Right lobe of liver (tissue), 6 donors: ENCODE measurements at places on chromosomes 12 and 14.

DNA sequence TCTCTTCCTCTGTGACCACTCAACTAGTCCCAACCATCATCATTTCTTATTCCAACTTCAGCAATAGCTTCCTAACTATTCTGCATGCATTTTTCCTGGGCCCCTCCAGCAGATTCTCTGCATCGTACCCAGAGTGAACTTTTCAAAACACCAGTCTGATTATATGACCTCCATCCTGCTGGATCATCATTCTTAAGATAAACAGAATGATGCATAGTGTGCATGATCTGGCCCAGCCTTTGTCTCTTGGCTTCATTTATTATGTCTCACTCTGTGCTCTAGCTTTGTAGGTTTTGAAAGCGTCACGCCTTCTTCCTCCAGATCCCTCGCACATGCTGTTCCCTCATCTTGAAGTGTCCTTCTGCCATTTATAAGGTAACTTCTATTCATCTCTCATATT, 46.3 kb upstream of the SLC38A4 start:
- no peak for DNase-seq
- peaks cover 4% of the 10 kb centered on the region for H3K4me1 ChIP-seq
- no peaks in the 10 kb centered on the region for H3K27me3 ChIP-seq
- no peak overlapping the region for H3K4me3 ChIP-seq
- no peaks in the 10 kb centered on the region for H3K36me3 ChIP-seq
- H3K27ac ChIP-seq: no peak overlapping the region

DNA sequence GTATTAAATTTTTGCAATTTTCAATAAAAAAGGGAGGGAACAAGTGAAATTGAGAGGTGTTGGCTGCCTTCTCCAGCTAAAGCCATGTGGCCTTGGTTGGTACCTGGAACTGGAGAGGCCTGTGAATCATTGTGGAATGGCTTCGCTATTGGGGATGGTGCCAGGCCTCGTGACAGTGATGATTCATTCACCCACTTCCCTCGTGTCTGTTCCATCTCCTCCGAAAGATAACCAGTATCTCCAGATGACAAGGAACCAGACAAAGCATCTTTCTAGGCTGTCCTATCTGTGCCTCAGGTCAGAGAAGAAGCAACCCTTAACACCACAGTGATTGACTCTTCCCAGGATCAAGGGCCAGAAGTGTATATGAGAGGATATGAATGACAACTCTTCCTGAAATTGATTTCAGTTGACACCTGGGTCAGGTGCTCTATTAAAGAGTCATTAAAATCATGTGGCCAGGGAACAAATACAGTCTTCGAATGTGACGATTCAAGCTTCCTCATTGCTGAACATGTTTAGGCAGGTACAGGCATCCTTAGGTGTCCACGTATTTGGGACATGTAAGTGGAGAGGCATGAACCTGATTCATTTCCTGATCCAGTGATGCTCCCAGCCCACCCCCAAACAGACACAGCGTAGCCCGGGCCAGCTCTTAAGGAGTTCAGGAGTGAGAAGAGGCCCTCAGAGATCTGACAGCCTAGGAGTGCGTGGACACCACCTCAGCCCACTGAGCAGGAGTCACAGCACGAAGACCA, at the start of gene RNASE7:
TSS of gene RNASE7 (plus strand) at position 687 of the 758 bp plus-strand sequence. CDS start 631 bp downstream, outside the sequence.
- no peak for DNase-seq
- peak within 1 kb of the TSS; percentile 0 for H3K4me3 ChIP-seq
- peak within 1 kb of the TSS; percentile 61 for H3K27ac ChIP-seq
- no peaks in the 10 kb centered on the region for H3K36me3 ChIP-seq
- H3K27me3 ChIP-seq: no peaks in the 10 kb centered on the region

- no peak overlapping the region for H3K4me3 ChIP-seq
- H3K36me3 ChIP-seq: no peaks in the 10 kb centered on the region
- no peaks in the 10 kb centered on the region for H3K4me1 ChIP-seq
- H3K27me3 ChIP-seq: no peaks in the 10 kb centered on the region
- no peak overlapping the region for H3K27ac ChIP-seq
Observed at GRCh38 chr12:90090929-90091651, 382.5 kb upstream of the ATP2B1 start.

DNA sequence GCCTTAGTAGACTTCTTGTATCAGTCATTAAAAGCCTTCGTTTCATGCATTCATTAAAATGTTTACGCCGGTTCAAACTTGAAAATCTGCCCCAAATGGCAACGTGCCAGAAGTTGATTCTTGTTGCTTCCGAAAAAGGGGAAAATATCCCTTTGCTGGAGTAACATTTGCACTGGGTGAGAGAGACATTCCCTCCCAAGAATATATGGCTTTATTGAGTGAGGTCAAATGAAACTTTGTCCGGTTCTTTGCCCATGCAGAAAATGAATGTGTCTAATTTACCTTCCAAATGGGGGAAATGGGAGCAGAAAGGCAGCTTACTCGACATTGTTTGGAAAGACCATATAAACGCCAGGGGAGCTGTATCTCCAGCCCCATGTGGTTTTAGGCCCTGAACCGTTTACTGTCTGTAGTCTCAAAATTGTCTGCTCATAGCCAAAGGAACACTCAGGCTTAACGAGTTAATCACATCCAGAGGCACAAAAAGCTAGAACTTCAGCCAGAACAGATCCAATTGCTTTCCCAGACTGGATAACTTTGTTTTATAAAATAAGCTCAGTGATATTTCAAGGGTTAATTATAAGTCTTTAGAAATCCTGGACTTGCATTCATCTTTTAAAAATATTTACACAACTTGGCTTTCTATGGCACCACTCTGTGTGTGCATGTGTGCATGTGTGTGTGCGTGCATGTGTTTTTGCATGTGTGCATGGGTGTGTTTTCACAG, 2.9 kb upstream of the EMP1 start:
- H3K4me1 ChIP-seq: no peaks in the 10 kb centered on the region
- no peaks in the 10 kb centered on the region for H3K27me3 ChIP-seq
- H3K4me3 ChIP-seq: no peak overlapping the region
- H3K36me3 ChIP-seq: no peaks in the 10 kb centered on the region
- no peak overlapping the region for H3K27ac ChIP-seq

DNA sequence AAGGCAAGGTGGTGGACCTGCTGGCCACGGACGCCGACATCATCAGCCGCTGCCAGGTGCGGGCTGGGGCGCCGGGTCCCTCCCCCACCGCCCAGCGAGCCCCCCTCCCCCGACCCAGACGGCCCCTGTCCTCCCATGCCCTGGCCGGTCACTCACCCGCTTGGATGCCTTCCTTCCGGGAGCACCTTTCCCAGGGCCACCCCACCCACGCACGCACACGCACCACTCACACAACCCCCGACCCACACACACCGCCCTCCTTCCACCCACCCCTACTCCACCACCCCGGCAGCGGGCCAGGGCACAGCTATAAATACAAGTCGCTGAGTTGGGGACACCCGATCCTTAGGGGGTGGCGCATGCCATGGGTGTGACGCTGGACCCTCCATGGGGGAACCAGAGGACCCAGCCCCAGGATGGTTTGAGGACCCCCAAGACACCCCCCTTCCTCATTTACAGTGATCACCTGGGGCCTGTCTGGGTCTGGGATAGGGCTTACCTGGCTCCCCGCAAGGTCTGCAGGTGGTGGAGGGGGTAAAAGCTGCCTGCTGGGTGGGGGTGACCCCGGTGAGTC, 465 bp downstream of the ADSS1 start:
- no peaks in the 10 kb centered on the region for H3K27me3 ChIP-seq
- H3K36me3 ChIP-seq: no peaks in the 10 kb centered on the region
- peak; percentile 79 for DNase-seq
- peak overlapping the region; percentile 38 for H3K27ac ChIP-seq
- peaks cover 25% of the 10 kb centered on the region for H3K4me1 ChIP-seq

GRCh38 chr12:118271770-118272417, 100.8 kb downstream of the TAOK3 start:
- H3K4me1 ChIP-seq: no peaks in the 10 kb centered on the region
- no peak overlapping the region for H3K4me3 ChIP-seq
- H3K27ac ChIP-seq: no peak overlapping the region
- no peaks in the 10 kb centered on the region for H3K27me3 ChIP-seq

DNA sequence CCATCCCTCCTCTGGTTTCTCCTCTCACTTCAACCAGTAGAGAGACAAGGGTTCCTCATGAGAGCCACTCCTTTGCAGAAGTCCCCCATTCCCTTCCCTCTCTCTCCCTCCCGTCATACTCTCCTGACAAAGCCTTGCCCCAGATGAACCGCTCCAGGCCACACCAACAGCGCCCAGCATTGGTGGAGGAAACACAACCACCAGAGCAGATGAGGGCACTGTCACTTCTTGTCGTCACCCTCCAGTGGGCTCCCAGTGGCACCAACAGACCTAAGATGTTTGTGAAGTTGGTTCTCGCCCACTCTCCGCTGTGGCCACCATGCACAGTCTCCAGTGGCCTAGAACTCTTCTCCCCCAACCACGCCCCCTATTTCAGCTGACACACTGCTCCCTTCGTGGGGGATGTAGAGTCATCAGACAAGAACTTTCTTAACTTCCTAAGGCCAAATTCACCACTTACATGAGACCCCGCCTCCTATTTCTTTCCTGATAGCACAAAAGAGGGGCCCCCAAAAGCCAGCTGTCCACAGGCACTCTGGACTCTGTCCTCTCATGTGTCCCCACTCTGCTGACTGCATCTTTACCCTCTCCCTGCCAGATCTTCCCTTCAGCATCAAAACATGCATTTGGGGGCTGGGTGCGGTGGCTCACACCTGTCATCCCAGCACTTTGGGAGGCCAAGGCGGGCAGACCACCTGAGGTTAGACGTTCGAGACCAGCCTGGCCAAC, 29.2 kb upstream of the PLEKHG6 start:
- H3K27ac ChIP-seq: no peak overlapping the region
- no peaks in the 10 kb centered on the region for H3K36me3 ChIP-seq
- DNase-seq: no peak

DNA sequence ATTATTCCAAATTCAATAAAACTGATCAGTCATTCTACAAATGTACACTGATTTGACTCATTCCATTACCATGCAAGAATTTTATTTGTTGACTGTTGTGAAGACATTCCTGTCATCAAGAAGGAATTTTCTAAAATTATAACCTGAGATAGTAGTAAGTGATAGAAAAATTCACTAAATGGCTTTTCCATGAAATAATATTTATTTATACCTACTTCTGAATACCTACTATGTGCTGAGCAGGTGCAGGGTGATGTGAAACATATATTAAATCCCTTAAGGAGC, 841.7 kb downstream of the NRXN3 start:
- H3K27ac ChIP-seq: no peak overlapping the region
- no peaks in the 10 kb centered on the region for H3K4me1 ChIP-seq
- no peaks in the 10 kb centered on the region for H3K36me3 ChIP-seq
- no peak overlapping the region for H3K4me3 ChIP-seq
- no peak for DNase-seq

GRCh38 chr12:12086362-12086761, 15.6 kb downstream of the BCL2L14 start:
- no peaks in the 10 kb centered on the region for H3K27me3 ChIP-seq
- no peak overlapping the region for H3K27ac ChIP-seq
- no peaks in the 10 kb centered on the region for H3K4me1 ChIP-seq
- H3K36me3 ChIP-seq: no peaks in the 10 kb centered on the region

DNA sequence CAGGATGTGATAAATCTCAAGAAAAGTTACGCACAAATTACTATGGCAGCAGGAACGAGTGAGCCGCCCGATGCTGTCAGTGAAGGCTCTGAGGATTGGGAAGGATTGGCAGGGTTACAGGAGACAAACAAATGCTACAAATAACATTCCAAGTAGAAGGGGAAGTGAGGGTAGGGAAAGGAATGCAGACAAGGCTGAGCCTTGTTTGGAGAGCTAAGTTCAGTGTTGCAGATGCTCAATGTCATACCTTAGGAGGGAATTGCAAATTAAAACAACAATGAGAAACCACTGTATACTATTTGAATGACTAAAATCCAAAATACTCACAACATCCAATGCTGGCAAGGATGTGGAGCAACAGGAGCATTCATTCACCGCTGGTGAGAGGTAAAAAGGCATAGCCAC, 1.3 kb downstream of the CLEC9A start:
- H3K4me3 ChIP-seq: no peak overlapping the region
- no peaks in the 10 kb centered on the region for H3K36me3 ChIP-seq
- no peaks in the 10 kb centered on the region for H3K27me3 ChIP-seq
- H3K4me1 ChIP-seq: no peaks in the 10 kb centered on the region

- H3K27ac ChIP-seq: no peak overlapping the region
- no peaks in the 10 kb centered on the region for H3K36me3 ChIP-seq
- no peak overlapping the region for H3K4me3 ChIP-seq
- DNase-seq: no peak
- no peaks in the 10 kb centered on the region for H3K27me3 ChIP-seq
Observed at GRCh38 chr14:55088356-55088755, 36.9 kb downstream of the MAPK1IP1L start.

GRCh38 chr14:75875958-75876357, 105.8 kb downstream of the TGFB3 start:
- H3K27me3 ChIP-seq: no peaks in the 10 kb centered on the region
- no peaks in the 10 kb centered on the region for H3K36me3 ChIP-seq
- no peak for DNase-seq
- H3K4me3 ChIP-seq: no peak overlapping the region

- DNase-seq: no peak
- no peak overlapping the region for H3K27ac ChIP-seq
- H3K4me3 ChIP-seq: no peak overlapping the region
- no peaks in the 10 kb centered on the region for H3K36me3 ChIP-seq
- H3K27me3 ChIP-seq: no peaks in the 10 kb centered on the region
Observed at GRCh38 chr14:95052016-95052585, 105.2 kb downstream of the DICER1 start.

- no peak for DNase-seq
- no peak overlapping the region for H3K27ac ChIP-seq
- no peaks in the 10 kb centered on the region for H3K36me3 ChIP-seq
- H3K27me3 ChIP-seq: no peaks in the 10 kb centered on the region
- no peaks in the 10 kb centered on the region for H3K4me1 ChIP-seq
Observed at GRCh38 chr12:49588721-49589516, 16.5 kb downstream of the FAM186B start.

DNA sequence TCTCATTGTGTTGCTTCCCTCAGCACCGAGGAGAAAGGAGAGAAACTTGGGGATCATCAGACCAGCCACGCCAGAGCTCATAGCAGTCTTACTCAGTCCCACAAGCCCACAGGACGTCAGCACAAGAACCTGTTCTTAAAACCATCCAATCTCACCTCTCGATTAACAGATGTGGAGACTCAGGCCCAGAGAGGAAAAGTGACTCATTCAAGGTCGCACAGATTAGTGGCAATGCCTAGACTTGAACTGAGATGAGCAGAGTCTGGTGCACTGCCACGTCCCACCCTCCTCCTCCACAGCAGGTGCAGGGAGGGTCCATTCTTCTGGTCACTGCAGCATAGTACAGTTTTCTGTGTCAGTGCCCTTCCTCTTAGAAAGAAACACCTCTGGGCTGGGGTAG, 154.9 kb upstream of the PZP start:
- H3K36me3 ChIP-seq: no peaks in the 10 kb centered on the region
- H3K27me3 ChIP-seq: no peaks in the 10 kb centered on the region

GRCh38 chr12:50079771-50080170, 5.4 kb upstream of the SMARCD1 start:
- no peaks in the 10 kb centered on the region for H3K4me1 ChIP-seq
- H3K27me3 ChIP-seq: no peaks in the 10 kb centered on the region
- peak; percentile 13 for DNase-seq
- H3K27ac ChIP-seq: no peak overlapping the region
- H3K4me3 ChIP-seq: no peak overlapping the region

DNA sequence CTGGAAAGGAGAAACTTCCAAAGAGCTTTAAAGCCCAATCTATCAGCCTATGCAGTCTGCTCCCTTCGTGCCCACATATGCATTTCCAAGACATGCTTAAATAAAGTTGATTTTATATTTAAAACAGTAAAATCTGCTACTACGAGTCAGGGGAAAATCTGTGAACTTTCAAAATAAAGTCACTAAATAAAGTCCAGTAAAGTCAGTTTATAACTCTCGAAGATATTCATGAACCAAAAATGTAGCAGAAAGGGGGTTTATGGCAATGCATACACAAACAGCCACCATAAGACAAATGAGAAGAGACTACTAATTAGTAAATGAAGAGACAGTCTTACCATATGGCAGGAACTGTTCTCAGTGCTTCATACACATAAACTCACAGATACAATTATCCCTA, 19.7 kb downstream of the AREL1 start:
- DNase-seq: no peak
- H3K4me3 ChIP-seq: no peak overlapping the region
- peaks cover 14% of the 10 kb centered on the region for H3K36me3 ChIP-seq
- H3K27ac ChIP-seq: no peak overlapping the region
